T-cell (primary cell): ENCODE measurements at places on chromosomes 7 and 10.
A peak's percentile ranks its signal among the peaks of the same experiment; 100 is the strongest.

DNA sequence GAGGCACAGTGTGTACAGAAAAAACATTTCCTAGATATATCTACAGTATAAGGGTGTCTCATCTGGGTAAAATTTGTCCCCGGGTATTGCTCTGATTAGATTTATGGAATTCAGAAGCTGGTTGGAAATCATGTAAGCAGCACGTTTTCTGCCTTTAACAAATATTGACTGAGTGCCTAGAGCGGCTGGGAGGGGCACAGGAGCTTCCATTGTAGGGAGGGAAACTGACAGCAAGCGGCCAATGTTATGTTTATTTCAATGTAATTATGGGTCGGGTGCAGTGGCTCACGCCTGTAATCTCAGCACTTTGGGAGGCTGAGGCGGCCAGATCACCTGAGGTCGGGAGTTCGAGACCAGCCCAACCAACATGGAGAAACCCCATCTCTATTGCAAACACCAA is 4.4 kb upstream of the RFC2 start:
- no peak for DNase-seq

GRCh38 chr7:106583706-106584690 is 77.0 kb downstream of the CCDC71L start:
- DNase-seq = no peak

DNA sequence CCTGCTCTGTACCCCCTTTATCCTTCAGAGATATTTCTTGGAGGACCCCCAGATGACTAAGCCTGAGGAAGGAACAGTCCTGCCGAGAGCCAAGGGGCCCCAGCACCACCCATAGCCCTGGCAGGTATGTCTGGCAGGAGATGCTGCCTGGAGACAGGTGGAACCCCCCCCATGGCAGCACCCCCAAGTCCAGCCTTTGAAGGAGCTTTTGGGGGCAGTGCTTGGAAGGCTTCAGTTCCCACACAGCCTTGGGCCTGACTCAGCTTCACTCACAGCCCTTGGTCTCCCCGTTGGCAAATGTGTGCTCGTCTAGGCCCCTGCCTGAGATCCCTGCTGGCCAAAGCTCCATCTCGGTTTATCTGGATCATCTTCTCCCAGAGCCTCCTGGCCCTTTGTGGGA is 23.0 kb upstream of the PCBD1 start:
- DNase-seq = no peak

DNA sequence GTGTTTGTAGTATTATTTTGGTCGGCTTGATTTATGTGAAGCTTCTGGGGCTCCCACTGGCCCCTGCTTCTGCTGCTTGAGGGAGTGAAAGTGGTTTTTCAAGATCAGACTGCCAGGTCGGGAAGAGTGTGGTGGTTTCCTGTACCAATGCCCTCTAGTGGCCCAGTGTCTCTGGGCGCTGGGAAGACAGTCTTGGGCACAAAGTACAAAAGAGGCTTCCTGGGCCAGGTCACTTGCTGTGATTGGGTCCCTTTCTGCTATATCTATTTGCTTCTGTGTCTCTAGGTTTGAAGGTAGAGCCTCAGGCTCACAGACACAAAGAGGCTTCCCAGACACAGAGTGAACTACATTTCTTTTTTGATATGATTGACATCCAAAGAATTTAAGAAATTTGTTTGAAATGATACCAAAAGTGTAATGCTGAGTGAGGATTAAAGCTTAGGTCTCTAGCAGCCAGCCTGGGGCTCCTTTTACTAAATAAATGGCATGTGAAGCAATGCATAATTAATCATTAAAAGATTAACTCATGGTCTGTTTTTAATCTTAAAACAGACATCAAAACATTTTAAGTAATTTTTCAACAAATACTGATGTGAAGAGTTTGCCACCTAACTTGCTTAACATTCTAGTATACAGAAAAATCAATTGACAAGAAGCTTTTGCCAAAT is 36.3 kb downstream of the ABCB1 start:
- no peak for DNase-seq

- no peak for DNase-seq
Observed at GRCh38 chr10:104084482-104085142, 1.1 kb downstream of the COL17A1 start.

- no peak for DNase-seq
Observed at GRCh38 chr10:18136073-18136791, 4.0 kb upstream of the CACNB2 start.

DNA sequence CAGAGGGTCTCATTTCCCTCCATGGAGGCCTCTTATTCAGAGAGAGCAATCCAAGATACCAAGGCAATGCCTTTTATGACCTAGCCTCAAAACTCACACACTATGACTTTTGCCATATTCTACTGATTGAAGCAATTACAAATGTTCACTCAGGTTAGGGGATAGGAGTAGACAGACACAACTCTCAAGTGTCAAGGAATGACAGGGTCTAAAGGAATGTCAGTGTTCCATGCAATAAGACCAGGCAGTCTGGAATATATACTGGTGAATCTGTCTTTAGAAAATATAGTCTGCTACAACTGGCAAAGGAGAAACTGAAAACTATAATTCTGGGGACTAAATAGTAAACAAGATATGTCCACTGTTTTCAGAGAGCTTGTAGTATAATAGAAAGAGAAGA is 283.9 kb downstream of the PRKG1 start:
- no peak for DNase-seq

DNA sequence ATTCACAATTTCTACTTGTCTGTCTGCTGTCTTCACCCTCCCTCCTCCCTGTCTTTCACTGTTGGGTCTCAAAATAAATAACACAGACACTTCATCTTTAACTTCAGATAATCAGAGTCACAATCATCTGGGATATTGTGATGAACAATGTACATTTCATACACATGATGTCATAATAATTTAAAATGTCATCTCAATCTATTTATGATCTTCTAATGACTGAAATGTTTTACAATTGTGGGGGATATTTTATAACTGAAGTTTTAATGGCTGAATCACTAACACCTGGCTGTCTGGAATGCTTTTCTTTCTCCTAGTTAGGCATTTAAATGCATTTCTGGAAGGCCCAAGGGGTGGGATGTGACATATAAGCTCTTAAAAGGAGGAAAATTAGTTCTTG is 859.8 kb downstream of the LRMDA start:
- DNase-seq = no peak

GRCh38 chr7:113247198-113247597 is 128.8 kb upstream of the SMIM30 start:
- no peak for DNase-seq

- DNase-seq = no peak
Observed at GRCh38 chr7:112575864-112576263, 95.1 kb downstream of the LSMEM1 start.

- no peak for DNase-seq
Observed at GRCh38 chr7:53996876-53997275, 545.3 kb upstream of the VSTM2A start.

DNA sequence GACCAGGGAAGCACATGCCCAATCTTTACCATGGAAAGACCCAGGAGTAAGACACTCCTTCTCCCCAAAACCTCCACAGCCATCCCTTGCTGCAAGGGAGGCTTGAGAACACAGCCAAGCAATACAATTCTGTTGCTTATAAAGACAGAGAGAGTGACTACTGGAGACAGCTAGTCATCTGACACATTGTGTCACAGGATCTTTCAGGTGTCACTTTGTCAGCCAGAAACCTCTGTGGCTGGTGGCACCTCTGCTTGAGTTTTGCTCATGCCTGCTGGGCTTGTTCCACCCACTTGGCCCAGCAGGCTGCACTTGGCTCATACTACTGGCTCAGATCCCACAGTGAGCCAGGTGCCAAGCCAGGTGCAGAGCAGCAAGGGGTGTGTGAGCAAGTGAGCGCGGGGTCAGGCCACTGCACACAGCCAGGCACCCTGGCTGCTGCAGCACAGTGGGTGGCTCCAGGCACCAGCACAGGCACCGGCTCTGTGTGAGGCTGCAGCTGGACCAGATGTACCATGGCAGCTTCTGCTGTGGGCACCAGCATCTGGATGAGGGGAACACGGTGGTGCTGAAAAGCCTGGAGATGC is 12.4 kb upstream of the PRLHR start:
- DNase-seq = no peak

GRCh38 chr10:33248638-33249037 is 85.8 kb downstream of the NRP1 start:
- DNase-seq = peak; percentile 33

DNA sequence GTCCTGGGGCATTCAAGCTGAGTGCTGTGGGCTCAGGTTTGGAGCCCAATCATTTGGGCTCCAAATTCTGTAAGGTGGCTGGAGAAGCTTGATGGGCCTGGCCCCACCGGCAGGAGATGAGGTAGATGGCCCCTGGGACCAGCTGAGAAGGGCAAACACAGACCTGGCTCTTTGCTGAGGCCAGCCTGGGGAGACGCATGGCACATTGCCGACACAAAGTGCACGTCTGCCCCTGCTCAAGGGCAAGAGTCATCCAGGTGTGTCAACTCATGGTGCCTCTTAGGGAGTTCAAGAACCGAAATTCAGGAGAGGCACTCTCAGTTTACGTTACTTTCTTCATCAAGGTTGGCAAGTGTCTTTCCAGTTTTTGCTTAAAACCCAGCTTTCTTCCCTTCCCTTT is 227.5 kb downstream of the LRMDA start:
- no peak for DNase-seq
